IMR-90 (cell line): ENCODE measurements at places on chromosomes 3 and 15. TPM values are rescaled to one million over a fixed set of nuclear protein-coding genes. Genes with fewer than 3 reads are reported as not detected.

PIF1 gene
- total RNA-seq: 3.9 and 5.3 TPM in 2 replicates

LRRN1 gene
- total RNA-seq: under 0.01 and 0.18 TPM in 2 replicates

ACAN gene
- total RNA-seq: 0.54 and 0.56 TPM in 2 replicates

CACNA2D2 gene
- total RNA-seq: not detected in 2 replicates

RIOX2 gene
- total RNA-seq: 26.7 and 27.8 TPM in 2 replicates

DNA sequence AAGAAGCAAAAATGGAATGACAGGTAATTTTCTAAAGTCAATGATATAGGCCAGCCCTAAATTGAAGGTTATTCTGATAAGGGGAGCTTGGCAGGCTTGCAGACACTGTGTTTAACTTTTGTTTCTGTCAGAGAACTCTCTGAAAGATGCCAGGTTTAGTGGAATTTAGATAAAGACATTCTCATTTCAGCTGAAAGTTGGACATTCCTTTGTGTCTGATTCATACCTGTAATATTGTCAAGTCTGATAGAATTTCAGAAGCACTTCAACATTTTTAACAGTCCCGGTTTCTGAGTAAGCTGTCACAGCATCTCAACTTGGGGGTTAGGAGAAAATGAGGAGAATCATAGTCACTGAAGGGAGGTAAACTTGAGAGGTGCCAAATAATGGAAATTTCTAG, 84.0 kb downstream of the DIPK2A start:
- peak; percentile 34 for DNase-seq

- DNase-seq: no peak
Measured at GRCh38 chr15:100909565-100909964, 9.6 kb upstream of the LRRK1 start.

GRCh38 chr15:33059184-33059583, 135.3 kb downstream of the FMN1 start:
- DNase-seq: peak; percentile 80

DNA sequence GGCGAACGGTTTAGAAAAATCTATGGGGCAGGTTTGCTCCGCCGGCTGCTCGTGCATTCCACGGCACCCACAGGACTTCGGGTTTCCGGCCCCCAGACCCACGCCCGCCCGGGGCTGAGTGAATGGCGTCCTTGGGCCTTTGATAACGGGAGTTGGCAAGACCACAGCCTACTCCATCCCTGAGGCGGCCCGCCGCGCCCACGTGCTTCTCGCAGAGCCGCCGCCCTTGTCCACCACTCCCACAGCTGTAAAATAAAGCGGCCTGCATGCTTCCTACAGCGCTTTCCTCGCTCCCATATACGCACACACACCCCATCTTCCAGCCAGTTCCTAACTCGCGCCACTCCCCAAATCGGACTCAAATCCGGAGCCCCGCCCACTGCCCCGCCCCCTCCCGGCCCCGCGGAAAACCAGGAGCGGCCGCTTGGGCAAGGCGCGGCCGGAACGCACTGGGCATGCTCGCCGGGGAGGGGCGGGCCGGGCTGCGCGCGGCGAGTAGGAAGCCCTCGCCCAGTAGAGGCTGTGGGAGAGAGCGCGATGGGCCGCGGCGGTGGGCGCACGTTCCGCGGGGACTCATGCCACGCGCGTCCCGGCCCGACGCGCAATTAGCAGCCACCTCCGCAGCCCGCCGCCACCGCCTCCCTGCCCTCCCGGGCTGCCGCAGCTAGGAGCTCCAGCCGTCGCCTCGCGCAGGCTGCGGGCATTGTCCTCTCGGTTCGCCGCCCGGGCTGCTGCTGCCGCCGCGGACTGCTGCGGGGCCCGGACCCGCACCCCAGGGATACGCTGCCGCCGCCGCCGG, at the start of gene RAP2B:
Gene RAP2B (plus strand): TSS at position 513 of the 799 bp plus-strand sequence. CDS start 468 bp downstream, outside the sequence.
- peak; percentile 93 for DNase-seq

- no peak for DNase-seq
Measured at GRCh38 chr3:126667631-126668449, 12.9 kb upstream of the TXNRD3 start.

GRCh38 chr3:127751782-127752181, 70.5 kb downstream of the MGLL start:
- DNase-seq: no peak

DNA sequence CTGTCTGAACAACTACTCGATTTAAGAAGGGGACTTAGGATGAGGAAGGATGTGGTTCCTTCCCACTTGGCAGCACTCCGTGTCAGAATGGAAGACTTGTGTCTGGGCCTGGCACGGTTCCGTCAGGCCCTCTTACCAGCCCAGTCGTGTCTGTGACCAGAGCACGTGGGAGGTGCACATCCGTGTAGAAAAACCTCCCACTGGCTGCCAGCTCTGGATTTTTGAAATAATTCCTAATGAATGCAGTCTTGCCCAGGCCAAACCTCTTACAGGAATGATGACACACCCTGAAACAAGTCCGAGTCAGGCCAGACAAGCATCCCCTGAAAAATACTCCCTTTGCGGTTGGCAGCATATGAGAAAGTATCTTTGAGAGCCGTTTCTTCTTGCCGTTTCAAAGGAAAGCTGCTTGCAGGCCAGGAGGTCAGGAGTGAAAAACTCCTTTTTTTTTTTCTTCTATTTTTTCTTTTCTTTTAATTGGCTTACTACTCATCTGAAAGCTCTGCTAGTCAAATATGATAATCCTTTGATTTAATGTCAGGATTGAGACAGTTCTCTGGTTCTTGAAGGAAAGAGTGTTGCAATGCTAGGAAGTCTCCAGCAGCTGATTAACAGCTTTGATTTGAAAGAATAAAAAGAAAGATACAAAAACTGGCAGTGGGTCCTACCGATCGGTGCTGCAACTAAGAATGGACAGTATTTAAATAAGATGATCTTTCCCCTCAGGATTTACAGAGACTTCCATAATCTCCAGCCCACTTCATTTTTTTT, 19.8 kb downstream of the IL1RAP start:
- DNase-seq: peak; percentile 93

DNA sequence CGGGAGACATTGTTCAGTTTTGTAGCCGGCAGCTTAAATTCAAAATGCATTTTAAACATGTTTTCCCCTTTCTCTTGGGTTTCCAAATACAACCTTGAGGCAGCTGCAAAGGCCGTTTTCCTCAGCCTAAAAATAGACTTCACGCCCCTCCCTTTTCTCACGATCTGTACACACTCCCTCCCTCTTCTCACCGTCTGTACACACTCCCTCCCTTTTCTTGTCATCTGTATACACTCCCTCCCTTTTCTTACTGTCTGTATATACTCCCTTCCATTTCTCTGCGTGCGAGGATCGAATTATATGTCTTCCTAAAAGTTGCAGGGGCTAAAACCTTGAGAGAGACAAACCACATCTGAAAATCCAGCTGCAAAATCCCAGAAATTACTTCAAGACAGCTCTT, 8.9 kb downstream of the MUC4 start:
- DNase-seq: no peak

DNA sequence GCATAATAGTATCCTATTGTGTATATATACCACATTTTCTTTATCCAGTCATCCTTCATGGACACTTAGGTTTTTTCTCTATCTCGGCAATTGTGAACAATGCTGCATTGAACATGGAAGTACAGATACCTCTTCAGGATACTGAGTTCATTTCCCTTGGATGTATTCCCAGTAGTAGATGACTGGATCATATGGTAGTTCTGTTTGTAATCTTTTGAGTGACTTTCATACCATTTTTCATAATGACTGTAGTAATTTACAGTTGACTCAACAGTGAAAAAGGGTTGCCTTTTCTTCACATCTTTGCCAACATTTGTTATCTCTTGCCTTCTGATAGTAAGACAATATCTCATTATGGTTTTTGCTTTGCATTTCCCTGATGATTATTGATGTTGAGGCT, 21.8 kb downstream of the MYH15 start:
- peak; percentile 93 for DNase-seq

DNA sequence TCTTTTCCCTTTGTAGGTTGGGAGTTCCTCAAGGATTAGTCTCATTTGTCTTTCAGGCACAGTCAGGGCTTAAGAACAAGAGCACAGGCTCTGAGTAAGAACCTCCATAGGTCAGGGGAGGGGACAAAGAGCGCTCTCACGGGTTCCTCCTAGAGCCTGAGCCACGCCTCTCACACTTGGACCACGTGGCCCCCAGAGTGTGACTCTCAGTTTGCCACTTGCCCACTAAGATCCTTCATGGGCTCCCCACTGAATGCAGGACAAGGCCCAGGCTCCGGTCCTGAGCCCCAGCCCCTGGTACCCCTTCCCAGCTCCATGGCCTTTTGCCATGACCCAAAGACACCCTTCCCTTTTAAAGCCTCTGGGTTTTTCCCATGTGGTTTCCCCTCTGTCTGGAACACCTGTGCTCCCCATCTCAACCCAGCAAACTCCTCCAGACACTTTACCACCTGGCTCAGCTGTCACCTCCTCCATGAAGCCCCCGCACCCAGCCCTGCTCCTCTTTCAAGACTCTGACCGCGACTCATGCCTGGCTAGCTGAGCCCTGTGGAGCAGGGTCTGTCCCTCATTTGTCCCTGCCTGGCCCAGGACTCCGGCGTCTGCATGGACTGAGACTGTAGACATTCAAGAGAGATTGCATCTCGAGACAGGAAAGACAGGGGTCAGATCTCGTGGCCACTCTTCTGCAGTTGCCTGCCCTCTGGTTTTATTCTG, 32.7 kb downstream of the IQSEC1 start:
- no peak for DNase-seq

GRCh38 chr3:161893972-161894371, 397.4 kb downstream of the OTOL1 start:
- peak; percentile 88 for DNase-seq

GRCh38 chr15:101024706-101025500, 105.7 kb downstream of the LRRK1 start:
- no peak for DNase-seq

GRCh38 chr15:79593119-79593869, 161.2 kb downstream of the MINAR1 start:
- DNase-seq: peak; percentile 22

GRCh38 chr3:125236331-125236903, 23.9 kb upstream of the SLC12A8 start:
- no peak for DNase-seq

DNA sequence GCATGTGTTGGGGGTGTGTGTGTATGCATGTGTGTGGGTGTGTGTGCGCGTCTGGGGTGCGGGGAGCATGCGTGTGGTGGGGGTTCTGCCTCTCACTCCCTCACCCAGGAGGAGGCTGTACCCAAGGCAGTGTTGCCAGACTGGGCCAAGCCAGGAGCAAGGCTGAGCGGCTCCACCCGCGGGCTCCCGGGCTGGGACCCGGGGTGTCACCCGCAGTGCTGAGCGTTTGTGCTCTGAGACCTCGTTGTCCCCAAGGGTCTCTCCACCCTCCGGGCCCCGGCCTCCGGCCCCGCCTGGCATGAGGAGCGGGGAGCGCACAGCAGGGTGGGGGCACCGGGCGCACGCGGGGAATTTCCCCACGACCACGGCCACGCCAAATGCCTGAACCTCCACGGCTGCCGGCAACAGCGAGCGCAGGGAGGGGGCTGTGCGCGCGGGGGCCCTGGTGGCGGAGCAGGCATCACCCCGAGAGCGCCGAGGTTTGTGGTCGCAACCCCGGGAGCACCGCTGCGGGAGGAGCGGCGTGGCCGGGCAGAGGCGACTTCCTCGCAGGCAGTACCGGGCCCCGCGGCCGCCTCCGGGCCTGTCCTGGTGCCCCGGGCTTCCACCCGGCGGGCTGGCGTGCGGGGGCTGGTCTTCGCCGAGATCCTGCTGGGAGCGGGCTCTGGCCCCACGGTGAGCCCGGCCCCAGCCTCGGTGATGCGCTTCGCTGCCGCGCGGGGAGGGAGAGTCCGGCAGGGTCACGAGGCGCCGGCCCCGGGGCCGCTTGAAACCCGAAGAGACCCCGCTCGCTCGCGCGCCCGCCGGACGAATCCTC, 7.4 kb upstream of the OCA2 start:
- DNase-seq: no peak

- DNase-seq: no peak
Measured at GRCh38 chr3:157023226-157023625, 136.7 kb downstream of the CCNL1 start.

- no peak for DNase-seq
Measured at GRCh38 chr3:69321301-69322157, 64.4 kb downstream of the FRMD4B start.

- DNase-seq: peak; percentile 59
Measured at GRCh38 chr3:179026636-179027035, 45.0 kb downstream of the ZMAT3 start.

DNA sequence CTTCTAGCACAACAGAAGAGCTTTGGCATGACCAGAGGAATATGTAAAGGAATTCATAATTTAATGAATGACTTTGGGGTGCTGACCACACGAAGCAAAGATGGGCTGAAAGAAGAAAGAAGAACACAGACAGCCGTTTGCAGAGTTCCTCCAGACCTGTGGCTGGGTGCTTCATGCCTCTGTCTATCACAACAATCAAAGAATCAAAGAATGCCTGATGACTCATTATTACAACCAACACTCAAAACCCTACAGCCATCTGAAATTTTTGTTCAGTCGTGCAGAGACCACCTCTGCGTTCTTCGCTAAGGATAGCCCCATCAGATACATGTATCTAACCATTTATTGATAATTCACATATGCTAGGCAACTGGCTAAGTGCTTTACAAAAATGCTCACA, 129.0 kb upstream of the PRICKLE2 start:
- peak; percentile 47 for DNase-seq

DNA sequence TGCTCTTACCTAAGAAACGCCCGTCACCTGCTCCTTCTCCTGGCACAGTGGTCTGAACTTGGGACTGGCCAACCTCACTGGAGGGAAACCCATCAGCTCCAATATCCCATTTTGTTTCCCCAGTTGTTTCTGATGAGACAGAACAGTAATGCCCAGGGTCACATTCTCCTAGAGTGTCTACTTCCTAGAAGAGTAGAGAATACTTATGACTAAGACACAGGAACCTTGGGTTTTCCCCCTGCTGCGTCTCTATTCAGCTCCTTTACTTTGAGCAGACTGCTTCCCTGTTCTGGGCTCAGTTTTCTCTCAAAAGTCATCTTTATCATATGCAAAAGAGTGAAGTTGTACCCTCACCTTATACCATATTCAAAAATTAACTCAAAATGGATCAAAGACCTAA, 79.4 kb downstream of the POLR2M start:
- no peak for DNase-seq

DNA sequence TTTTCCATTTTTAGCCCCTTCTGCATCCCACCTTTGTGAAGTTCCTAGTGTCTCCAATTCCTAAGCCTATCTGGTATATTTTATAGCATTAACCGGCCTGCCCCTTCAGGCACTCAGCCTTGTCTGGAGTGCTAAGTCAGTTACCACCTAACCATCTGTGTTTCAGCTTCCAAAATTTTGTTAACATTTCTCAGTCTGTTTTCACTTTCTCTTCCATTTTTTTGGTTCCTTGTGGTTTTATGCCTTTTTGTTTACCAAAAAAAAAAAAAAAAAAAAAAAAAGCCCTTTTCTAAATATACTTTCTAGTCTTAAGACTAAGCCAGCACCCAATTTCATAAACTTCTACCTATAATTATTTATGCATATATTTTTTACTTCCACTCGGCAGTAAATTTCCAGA, 92.4 kb downstream of the CSNK1G1 start:
- no peak for DNase-seq

DNA sequence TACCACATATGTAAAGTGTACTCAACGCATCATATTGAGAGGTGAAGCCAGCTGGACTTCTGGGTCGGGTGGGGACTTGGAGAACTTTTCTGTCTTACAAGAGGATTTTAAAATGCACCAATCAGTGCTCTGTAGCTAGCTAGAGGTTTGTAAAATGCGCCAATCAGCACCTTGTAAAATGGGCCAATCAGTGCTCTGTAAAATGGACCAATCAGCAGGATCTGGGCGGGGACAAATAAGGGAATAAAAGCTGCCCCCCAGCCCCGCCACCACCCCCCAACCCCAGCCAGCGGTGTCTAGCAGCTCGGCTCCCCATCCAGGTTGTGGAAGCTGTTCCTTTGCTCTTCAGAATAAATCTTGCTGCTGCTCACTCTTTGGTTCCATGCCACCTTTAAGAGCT, 6.2 kb upstream of the IVD start:
- DNase-seq: no peak

- DNase-seq: no peak
Measured at GRCh38 chr15:100926971-100927756, 8.0 kb downstream of the LRRK1 start.
